Posterior vena cava (tissue), 2 donors: ENCODE measurements at places on chromosomes 5 and 9. TPM values are rescaled to one million over a fixed set of nuclear protein-coding genes. Genes with fewer than 3 reads are reported as not detected.

Gene CD274
- total RNA-seq = 3.1 TPM

Gene RAPGEF6
- total RNA-seq = 18.9 TPM

Gene SV2C
- total RNA-seq = not detected

- no peak for DNase-seq
These were observed 91.6 kb upstream of the ICE1 start for GRCh38 chr5:5330728-5331452.

GRCh38 chr5:133368916-133369783, 243.2 kb downstream of the FSTL4 start:
- DNase-seq = no peak

DNA sequence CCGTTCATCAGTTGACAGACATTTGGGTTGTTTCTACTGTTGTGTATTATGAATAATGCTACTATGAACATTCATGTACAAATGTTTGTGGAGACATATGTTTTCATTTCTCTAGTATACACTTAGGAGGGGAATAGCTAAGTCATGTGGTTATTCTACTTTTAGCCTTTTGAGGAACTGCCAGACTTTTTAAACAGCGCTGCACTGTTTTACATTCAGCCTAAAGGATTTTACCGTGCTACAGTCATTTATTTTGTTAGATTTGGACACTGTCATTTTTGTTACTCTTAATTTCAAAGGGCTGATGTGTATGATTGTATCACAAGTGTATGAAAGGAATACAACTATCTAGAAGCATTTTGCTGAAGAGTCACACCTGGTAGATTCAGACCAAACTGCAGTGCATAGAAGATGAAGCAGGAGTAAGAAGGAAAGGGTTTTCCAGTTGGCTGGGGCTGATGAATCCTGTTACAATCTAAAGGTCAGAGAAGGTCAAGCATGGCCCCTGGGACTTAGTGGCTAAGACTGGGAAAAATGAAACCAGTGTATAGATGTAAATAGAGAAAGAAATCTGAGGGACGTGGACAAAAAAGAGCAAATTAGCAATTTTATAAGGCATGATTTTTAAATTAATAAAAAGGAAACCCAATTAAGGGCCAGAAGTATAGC, 509.7 kb downstream of the PSAT1 start:
- DNase-seq = no peak

DNA sequence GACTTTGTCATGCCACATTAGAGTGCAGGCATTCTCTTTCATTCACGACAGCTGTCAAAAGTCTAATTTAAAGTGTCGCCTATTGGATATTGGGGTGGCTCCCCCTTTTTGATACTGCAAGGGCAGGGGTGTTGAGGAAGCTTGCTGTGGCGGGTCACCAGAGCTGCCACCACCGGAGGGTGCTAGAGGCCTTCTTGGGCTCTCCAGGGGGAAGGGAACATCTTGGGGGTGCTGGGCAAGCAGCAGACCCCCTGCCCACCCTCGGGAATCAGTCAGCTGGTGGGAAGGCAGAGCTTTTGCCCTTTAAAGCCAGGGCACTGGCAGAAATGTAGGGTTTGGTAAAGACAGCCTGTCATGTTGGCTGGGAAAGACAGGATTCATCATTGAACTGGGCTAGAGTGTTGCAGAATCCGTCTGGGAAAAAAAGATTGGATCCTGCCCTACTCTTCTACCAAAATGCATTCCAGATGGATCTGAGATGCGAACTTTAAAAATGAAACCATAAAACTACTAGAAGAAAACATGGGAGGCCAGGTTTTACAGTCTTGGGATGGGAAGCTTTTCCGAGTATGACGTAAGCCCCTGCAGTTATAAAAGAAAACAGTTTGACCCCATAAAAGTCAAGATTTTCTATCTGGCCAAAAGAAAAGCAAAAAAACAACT, 22.3 kb downstream of the COL5A1 start:
- peak; percentile 75 for DNase-seq

- no peak for DNase-seq
These were observed 7.6 kb upstream of the GRPEL2 start for GRCh38 chr5:149337736-149338135.

GRCh38 chr9:132160802-132161742, 786 bp upstream of the NTNG2 start:
- no peak for DNase-seq

GRCh38 chr5:14415024-14415697, 166.4 kb upstream of the OTULINL start:
- DNase-seq = no peak
